ENCODE measurements at places on chromosomes 11 and 22.

DNA sequence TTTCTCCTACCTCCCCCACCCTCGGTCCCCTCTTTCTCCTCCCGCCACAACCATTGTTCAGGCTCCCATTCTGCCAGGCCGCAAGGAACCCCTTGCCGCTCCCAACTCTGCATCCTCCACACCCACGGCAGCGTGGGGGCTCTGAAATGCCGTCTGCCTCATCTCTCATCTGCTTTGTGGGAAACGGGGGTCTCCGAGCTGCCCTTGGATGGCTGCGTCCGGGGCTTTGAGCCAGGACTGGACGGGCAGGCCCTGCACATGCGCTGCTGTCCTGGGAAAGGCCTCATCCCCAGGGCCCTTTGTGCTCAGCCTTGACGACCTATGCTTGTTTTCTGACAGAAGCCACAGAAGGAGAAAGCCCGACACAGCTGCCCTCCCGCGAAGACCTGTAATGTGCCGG is 8.5 kb downstream of the CRELD2 start:
- DNase-seq, result no peak

DNA sequence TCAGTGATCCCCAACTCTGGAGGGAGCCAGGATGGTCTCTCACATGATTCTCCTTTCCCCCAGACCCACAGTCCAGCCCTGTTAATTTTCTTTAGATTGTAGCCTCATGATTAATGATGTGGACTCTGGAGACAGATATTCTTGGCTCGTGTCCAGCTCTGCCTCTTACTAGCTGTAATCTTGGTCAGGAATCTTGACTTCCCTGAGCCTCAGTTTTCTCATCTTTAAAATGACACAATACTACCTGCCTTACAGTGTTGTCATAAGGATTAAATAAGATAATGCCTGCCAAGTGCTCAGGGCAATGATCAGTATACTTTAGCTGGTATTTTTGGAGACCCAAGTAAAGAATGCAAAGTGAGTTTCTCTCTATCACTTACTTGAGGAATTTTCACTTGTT is 60.0 kb downstream of the SPECC1L start:
- DNase-seq, result no peak

DNA sequence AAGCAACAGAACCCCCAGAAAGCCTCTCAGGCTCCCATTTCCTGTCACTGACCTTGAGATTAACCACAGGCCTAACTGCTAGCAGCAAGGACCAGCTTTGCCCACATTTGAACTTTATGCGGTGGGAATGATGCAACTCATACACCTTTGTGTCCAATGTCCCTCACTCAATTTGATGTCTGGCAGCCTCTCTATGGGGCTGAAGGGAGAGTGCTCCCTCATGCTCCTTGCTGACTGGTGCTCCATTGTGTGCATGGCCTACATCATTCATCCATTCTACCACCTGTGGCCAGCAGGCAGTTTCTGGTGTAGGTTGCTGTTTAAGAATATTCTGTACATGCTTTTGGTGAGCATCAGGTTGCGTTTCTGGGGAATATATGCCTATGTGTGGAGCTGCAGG is 31.9 kb downstream of the KCNQ1OT1 start:
- DNase-seq, result no peak

GRCh38 chr11:62171261-62171723 is 18.7 kb upstream of the SCGB1D1 start:
- DNase-seq, result peak; percentile 14

GRCh38 chr22:23849009-23850006 is 8.4 kb upstream of the SLC2A11 start:
- DNase-seq, result peak; percentile 57

DNA sequence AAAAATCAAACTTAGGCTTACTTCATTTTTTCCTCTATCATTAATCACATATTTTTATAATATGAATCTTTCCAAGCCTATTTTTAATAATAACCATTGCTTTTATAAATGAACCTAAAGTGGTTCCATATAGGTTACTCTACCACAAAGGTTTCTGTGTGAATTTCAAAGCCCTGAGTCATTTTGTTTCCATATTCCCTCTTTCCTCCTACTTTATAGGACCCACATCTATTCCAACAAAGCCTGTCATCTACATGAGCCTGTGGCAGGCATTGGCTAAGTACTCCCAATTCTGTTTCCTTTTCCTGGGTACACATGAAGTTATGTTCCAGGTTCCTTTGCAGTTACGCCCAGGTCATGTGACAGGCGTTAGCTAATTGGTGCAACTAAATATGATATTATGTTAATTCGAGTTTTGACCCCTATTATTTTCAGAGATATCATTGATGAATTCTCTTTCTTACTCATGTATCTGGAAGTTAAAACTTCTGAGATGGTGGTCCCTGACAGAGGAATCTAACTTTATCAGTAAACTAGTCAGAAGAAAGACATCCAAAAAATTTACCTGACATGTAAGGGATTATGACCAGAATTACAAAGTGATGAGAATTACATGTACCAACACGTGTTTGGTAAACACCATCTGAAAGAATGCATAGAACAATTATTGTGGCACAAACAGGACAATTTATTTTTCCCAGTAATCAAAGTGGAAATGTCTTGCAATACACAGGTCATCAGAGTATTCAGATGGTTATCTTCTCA is 1264.0 kb upstream of the CNTN5 start:
- no peak for DNase-seq

GRCh38 chr11:121567995-121568394 is 115.2 kb upstream of the SORL1-AS1 start:
- DNase-seq, result no peak

GRCh38 chr11:20362481-20362880 is 1.0 kb upstream of the HTATIP2 start:
- DNase-seq, result no peak

DNA sequence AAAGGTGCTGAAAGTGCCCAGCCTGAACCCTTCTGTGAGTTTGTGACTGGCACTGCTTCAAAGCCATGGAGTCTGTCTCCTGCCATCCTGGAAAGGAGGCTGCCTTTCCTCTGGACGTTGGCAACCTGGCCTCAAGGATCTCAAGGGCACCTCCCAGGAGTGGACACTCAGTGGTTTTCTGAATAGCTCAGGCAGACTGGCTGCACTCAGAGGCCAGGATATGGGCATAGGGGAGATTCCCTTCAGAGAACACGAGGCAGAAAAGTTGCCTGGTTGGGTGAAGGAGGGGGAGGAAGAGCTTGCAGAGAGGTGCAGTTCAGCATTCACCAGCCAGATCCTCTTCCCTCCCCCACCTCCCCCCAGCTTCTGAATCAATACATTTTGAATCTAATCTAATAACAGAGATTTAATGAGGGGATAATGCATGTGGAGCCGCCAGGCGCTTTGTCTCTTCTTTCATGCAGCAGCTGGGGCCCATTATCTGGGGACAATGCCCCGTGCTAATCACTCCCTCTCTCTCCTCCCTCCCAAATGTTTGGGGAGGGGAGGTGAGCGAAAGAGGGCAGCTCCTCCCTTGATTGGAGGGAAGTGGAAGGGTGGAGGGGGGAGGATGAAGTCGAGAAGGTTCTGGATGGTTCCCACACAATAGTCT is 17.7 kb downstream of the HTR3A start:
- no peak for DNase-seq

GRCh38 chr22:31818481-31819392 is 64.9 kb downstream of the DEPDC5 start:
- no peak for DNase-seq

DNA sequence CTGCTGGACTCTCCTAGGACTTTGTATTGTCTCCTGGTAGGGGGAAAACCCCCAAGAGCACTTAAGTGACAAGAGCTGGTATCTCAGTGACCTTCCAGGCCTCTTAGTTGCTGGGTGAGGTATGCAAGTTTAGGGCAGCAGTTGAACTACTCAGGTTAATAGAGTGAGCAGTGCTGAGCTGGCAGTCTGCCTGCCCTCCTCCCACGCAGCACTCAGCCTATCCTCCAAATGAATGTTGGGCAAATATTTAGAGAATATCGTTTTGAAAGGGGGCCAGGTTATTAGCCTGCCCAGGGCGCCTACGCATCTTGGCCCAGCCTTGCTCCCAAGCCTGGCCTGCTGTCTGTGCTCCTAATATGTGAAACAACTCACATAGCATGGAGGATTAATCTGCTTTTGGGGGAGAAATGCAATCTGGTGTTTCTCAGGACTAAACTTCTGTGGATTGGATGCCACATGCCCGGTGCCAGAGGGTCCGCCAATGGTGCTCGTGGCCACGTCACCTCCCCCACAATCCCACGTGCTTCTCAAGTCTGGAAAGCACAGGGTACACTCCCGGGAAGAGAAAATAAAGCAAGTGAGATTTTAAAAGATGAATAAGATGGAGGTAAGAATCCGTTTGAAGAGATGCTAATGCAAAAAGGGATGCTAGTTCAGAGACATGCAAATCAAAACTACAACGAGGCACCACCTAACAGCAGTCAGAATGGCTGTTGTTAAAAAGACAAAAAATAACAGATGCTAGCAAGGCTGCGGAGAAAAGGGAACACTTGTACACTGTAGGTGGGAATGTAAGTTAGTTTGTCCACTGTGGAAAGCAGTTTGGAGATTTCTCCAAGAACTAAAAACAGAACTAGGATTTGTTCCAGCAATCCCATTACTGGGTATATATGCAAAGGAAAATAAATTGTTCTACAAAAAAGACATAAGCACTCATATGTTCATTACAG is 67.7 kb downstream of the SPON1 start:
- DNase-seq, result no peak

- DNase-seq, result no peak
These were observed 32.9 kb upstream of the RFPL3 start for GRCh38 chr22:32324505-32325415.

GRCh38 chr11:84243629-84244263 is 957.6 kb upstream of the CCDC90B start:
- no peak for DNase-seq

GRCh38 chr22:34879001-34879400 is 187.0 kb upstream of the ISX start:
- DNase-seq, result no peak

DNA sequence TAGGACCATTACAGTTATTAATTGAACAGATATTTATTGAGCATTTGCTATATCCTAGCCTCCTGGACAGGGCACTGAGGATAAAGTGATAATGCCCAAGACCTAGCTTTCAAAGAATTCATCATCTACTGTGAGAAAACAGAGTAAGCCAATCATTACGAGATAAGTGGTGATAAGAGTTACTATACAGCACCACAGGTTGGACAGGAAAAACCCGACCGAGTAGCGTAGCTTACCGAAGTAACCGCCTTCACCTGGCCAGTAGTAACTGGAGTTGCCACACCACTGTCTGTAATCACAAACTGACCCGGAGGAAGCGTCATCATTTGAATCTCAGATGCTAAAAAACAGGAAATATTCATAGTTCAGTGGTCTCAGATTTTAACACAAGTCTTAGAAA is 10.0 kb upstream of the NFRKB start:
- no peak for DNase-seq

DNA sequence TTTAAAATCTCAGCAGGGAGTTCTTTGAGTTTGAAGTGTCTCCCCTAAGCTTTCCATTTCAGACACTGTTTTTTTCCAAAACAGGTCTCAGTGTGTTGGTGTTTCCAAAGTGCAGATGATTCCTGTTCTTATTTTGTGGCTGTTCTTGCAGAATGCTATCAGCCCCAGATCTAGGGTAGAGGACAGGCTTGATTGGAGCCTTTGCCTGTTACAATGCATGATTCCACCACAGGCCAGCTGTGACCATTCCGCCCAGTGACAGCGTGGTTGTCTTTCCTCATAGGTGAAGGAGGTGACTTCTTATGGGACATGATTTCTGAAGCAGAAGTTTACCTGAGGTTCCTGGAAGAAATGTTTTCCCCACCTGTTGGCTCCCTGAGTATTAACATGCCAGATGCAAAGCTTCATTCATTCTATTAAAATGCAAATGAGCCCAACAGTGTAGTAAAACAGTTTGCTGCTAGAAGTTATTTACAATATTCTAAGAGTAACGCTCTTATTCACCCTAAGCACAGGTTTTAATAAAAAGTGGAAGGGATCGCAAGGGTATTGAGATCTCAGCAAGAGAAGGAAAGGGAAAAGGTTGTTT is 36.9 kb upstream of the BIRC3 start:
- DNase-seq, result no peak

GRCh38 chr11:70010774-70011173 is 67.3 kb upstream of the ANO1 start:
- DNase-seq, result no peak

GRCh38 chr11:27186580-27186979 is 146.0 kb downstream of the BBOX1 start:
- no peak for DNase-seq

DNA sequence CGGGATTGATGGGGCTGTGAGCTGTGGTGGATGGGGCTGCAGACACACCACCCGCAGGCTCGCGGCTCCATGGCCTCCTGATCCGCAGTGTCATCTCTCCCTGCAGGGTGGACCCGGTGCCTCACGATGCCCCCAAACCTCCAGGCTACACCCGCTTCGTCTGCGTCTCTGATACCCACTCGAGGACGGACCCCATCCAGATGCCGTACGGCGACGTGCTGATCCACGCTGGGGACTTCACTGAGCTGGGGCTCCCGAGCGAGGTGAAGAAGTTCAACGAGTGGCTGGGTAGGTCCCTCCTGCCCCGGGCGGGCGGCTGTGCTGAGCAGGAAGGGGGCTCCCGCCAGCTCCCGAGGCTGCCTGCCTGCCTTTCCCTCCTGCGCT is 23.1 kb downstream of the MPPED1 start:
- DNase-seq, result no peak

DNA sequence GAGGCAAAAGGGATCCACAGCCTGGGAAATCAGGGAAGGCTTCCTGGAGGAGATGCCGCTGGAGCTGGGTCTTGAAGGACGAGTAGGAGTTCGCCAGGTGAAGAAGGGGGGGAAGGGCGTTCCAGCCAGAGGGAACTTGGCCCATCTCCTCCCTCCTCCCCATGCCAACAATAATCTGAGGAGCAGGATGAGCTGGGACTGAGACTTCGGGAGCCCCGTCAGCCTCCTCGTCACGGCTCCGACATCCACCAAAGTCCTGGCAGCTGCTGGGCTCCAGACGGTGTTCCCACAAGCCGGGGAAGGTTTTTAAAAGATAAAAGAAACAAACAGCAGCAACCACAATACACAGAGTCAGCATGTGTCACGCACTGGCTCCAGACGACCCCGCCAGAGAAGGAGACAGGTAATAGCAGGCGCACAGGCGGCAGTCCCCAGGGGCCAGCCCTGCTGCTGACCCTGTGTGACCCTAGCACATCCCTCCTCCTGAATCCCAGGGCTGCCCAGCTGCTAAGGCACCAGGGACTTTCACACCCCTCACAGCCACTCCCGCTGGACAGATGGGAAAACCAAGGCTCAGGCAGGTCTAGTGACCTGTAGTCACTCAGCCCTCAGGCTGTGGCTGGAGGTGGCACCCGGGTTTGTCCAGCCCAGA is 37.3 kb downstream of the NUP50 start:
- DNase-seq, result no peak
